ENCODE measurements at places on chromosomes 2 and 18. TPM values are rescaled to one million over a fixed set of nuclear protein-coding genes. Genes with fewer than 3 reads are reported as not detected.

Gene HOXD13
- 0.31 TPM for total RNA-seq

Gene VIL1
- not detected for total RNA-seq

Gene CHST9
- total RNA-seq, result 0.27 TPM

Gene M1AP
- 0.18 TPM for total RNA-seq

Gene SLC4A3
- 5.5 TPM for total RNA-seq

Gene CAPN14
- total RNA-seq, result 0.09 TPM

Gene KCNE4
- 7.2 TPM for total RNA-seq

Gene TWIST2
- 13.6 TPM for total RNA-seq

Gene TIMM21
- total RNA-seq, result 37.9 TPM

Gene TMEM237
- 38.8 TPM for total RNA-seq

Gene GALNT13
- total RNA-seq, result 0.31 TPM

Gene STPG4
- 0.22 TPM for total RNA-seq

Gene RELCH
- total RNA-seq, result 18.9 TPM

Gene SULT1C3
- total RNA-seq, result not detected

Gene B4GALT6
- 3.9 TPM for total RNA-seq

Gene SH2D6
- total RNA-seq, result 0.13 TPM

Gene MRPL33
- total RNA-seq, result 187 TPM

Gene CFC1
- not detected for total RNA-seq

Gene ACADL
- total RNA-seq, result 5.2 TPM

Gene POTEC
- total RNA-seq, result not detected

Gene PLCL1
- 13.4 TPM for total RNA-seq

Gene SH3RF3
- total RNA-seq, result 2.7 TPM

Gene SNED1
- total RNA-seq, result 2.8 TPM

Gene GALNT14
- total RNA-seq, result 1.5 TPM

Gene SLC38A11
- total RNA-seq, result 0.35 TPM

Gene SP9
- 0.13 TPM for total RNA-seq

Gene C1GALT1C1L
- 2.2 TPM for total RNA-seq

Gene ACVR1C
- 0.09 TPM for total RNA-seq

Gene NTSR2
- not detected for total RNA-seq

Gene INO80B
- 21.1 TPM for total RNA-seq

Gene ATP8B1
- 5.2 TPM for total RNA-seq

Gene ACKR3
- total RNA-seq, result 22.2 TPM

Gene TMEM247
- not detected for total RNA-seq

Gene CD8B
- total RNA-seq, result 0.31 TPM

Gene ODC1
- total RNA-seq, result 123 TPM

Gene HOXD12
- not detected for total RNA-seq

Gene SEMA4C
- 26.3 TPM for total RNA-seq

Gene ALPP
- 0.09 TPM for total RNA-seq

Gene CNTNAP5
- total RNA-seq, result 0.13 TPM

Gene RAD51AP2
- total RNA-seq, result under 0.01 TPM

Gene PSMA8
- total RNA-seq, result not detected

Gene HOXD3
- total RNA-seq, result 3.1 TPM

Gene KANSL1L
- total RNA-seq, result 34.2 TPM

Gene FAP
- total RNA-seq, result 89.1 TPM

Gene REEP1
- total RNA-seq, result 48.0 TPM

Gene ALK
- 0.04 TPM for total RNA-seq

Gene STAMBP
- total RNA-seq, result 32.6 TPM
